ENCODE measurements at places on chromosomes 11 and 22.

DNA sequence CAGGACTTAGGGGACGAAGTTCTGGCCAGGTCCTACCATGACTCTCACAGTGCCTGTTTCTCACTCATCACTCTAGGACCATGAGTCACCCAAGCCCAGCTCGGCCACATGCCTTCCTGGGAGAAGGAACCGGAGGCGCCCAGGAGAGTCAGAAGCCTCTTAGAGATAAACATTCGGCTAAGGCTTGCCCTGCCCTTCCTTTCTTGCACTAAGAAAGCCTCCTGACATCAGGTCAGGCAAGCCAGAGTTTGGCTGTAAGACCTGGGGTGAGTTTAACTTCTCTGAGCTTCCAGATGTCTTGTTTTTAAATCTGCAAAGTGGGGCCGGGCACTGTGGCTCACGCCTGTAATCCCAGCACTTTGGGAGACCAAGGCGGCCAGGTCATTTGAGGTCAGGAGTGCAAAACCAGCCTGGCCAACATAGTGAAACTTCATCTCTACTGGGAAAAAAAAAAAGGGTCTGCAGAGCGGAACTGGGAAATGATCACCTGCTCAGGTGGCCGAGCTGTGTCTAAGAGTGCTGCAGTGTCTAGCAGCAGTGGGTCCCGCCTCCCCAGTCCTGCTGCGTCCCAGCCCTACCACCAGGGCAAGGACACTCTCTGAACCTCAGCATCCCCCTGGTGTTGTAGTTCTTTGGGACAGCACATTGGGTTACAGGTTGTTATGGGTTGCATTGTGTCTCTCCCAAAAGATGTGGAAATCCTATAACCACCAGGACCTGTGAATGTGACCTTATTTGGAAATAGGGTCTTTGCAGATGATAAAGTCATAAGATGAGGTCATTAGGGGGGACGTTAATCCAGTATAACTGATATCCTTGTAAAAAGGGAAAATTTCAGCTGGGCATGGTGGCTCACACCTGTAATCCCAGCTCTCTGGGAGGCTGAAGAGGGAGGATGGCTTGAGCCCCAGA lies 1.8 kb upstream of the CARS1 start:
- H3K27ac ChIP-seq, result peak overlapping the region; percentile 37
- no peak for DNase-seq
- no peaks in the 10 kb centered on the region for H3K36me3 ChIP-seq
- no peaks in the 10 kb centered on the region for H3K27me3 ChIP-seq
- H3K4me3 ChIP-seq, result no peak overlapping the region

DNA sequence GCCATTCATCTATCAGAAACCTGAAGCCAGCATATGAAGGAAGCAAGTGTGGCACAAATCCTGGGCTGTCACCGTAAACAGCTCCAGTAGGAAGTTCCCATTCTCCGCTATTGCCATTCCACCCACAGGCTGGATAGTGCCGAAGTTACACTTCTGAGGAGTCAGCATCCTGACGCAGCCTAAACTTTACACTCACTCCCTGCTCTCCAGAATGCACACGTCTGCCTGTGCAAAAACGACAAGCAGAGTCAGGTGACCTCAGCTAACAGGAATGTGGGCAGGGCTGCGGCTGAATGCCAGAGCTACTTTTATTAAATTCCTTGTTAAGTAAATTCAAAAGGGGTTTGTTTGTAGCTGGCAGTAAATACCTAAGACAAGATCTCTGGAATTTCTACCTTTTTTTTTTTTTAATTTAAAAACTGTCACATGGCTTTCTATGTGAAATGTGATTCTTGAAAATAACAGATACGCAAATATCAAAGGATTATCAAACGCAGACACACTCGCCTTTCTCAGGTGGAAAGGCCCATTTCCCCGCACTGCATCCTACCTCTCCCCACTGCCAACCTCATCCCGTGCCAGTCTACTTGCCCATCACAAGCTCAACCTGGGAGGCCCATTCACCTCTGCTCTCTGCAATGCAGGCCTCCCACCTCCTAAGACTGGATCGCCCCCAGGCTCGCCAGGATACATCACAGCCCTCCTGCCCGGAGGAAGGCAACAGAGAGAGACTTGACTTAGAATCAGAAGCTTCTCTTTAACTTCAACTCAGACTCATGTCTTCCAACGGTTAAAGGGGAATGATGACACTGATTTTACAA lies 33.5 kb downstream of the NFRKB start:
- peak overlapping the region; percentile 27 for H3K27ac ChIP-seq
- H3K36me3 ChIP-seq, result peaks cover 33% of the 10 kb centered on the region
- no peaks in the 10 kb centered on the region for H3K27me3 ChIP-seq

- no peaks in the 10 kb centered on the region for H3K27me3 ChIP-seq
- H3K4me1 ChIP-seq, result no peaks in the 10 kb centered on the region
- H3K36me3 ChIP-seq, result no peaks in the 10 kb centered on the region
- H3K4me3 ChIP-seq, result no peak overlapping the region
- no peak overlapping the region for H3K27ac ChIP-seq
Measured at GRCh38 chr22:47620391-47620790, 857.9 kb downstream of the TBC1D22A start.

DNA sequence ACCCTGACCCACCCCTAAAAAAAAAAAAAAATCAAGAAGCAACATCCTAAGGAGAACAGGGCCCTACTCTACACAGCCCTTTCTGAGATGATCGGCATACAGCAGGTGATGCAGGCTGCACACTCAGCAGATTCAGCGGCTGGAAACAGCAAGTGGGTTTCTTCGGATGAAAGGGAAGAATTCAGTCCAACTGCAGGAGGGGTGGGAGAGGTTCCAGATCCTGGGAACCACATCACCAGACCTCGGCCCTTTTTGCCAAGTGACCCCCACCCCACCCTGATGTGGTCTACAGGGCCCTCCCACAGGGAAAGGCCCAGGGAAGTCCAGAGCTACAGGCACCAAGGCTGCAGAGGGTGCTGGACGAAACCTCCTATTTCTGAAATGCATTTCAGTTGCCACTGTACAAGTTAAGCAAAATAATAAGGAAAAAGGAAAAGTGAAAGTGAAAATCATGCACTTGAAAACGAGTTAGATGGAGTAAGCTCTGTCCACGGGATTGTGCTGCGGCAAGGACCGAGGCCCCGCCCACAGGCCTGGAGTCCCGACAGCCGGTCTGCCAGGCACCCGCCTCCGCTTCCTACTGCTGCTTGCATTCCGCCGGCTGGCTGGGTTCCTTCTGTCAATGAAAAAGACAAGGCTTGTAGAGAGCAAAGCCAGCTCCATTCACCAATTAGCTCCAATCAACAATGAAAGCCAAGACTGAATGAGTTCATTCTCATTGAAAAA lies 16.0 kb upstream of the PHLDA2 start:
- H3K4me3 ChIP-seq, result peak overlapping the region; percentile 66
- peak overlapping the region; percentile 25 for H3K27ac ChIP-seq
- no peaks in the 10 kb centered on the region for H3K27me3 ChIP-seq
- peak; percentile 61 for DNase-seq

DNA sequence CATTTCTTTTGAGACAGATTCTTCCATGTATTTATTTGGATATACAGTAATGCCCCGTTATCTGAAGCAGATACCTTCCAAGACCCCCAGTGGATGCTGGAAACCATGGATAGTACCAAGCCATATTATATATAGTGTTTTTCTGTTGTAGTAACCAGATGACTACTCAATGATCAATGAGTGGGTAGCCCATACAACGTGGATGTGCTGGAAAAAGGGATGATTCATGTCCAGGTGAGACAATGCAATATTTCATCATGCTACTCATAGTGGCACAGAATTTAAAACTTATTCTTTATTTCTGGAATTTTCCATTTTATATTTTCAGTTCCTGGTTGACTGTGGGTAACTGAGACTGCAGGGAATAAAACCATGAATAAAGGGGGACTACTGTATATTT lies 427.5 kb downstream of the METTL15 start:
- no peak overlapping the region for H3K27ac ChIP-seq
- H3K4me1 ChIP-seq, result no peaks in the 10 kb centered on the region
- H3K4me3 ChIP-seq, result no peak overlapping the region
- H3K27me3 ChIP-seq, result no peaks in the 10 kb centered on the region

- H3K36me3 ChIP-seq, result peaks cover 37% of the 10 kb centered on the region
- H3K27me3 ChIP-seq, result no peaks in the 10 kb centered on the region
- no peak overlapping the region for H3K27ac ChIP-seq
- H3K4me3 ChIP-seq, result no peak overlapping the region
Measured at GRCh38 chr11:65849366-65849765, 8.6 kb downstream of the CFL1 start.

- no peak overlapping the region for H3K4me3 ChIP-seq
- H3K27ac ChIP-seq, result no peak overlapping the region
- no peaks in the 10 kb centered on the region for H3K36me3 ChIP-seq
- H3K4me1 ChIP-seq, result peaks cover 21% of the 10 kb centered on the region
- no peaks in the 10 kb centered on the region for H3K27me3 ChIP-seq
Measured at GRCh38 chr11:64799623-64800302, 3.3 kb downstream of the MAP4K2 start.

DNA sequence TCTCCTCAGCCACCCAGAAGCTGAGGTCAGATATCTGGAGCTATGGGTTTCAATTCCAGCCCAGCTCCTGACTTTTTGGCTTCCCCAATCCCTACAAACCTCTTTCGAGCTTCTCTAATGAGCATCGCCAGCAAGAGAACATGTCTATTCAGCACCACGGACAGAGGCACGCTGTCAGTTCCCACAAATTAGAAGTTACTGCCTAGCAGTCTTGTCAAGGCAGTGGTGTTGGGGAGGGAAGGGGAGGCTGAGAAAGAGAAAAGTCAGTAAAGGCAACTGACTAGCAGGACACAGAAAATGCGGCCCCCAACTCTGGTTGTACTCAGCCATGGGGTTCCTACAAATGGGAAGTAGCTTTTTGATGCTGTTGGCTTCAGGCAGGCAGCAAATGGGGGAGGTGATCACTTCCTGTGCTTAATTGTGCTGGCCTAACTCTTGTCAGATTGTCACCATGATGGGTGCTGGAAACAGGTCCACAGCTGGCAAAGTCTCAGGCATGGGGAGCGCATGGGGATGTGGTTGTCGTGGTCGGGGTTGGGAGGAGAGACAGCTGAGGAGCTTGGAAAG lies 205.9 kb downstream of the ST3GAL4 start:
- no peak overlapping the region for H3K27ac ChIP-seq
- no peak for DNase-seq
- no peaks in the 10 kb centered on the region for H3K27me3 ChIP-seq
- no peaks in the 10 kb centered on the region for H3K36me3 ChIP-seq

- no peaks in the 10 kb centered on the region for H3K27me3 ChIP-seq
- H3K36me3 ChIP-seq, result no peaks in the 10 kb centered on the region
- DNase-seq, result no peak
- no peak overlapping the region for H3K27ac ChIP-seq
Measured at GRCh38 chr11:48049036-48049435, 68.7 kb downstream of the PTPRJ start.

- H3K4me3 ChIP-seq, result no peak overlapping the region
- H3K27me3 ChIP-seq, result no peaks in the 10 kb centered on the region
- H3K36me3 ChIP-seq, result no peaks in the 10 kb centered on the region
- no peak for DNase-seq
- H3K27ac ChIP-seq, result no peak overlapping the region
Measured at GRCh38 chr11:128737704-128738103, 43.8 kb downstream of the FLI1 start.

DNA sequence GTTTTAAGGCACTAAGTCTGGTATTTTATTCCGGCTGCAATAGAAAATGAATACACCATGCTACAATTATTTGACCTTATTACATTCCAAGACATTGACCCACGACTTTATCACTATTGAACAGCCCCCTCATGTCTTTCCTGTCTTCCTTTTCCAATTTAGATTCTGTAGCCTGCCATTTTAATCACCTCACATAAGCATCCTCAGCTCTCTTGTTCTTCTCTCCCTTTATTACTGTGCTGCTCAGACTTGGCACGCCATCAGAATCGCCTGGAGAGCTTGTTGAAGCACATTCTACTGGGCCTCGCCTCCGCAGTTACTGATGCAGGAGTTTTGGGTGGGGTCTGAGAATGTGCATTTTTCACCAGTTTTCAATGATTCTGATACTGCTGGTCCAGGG lies 38.7 kb upstream of the SWAP70 start:
- H3K27ac ChIP-seq, result no peak overlapping the region
- peaks cover 8% of the 10 kb centered on the region for H3K4me1 ChIP-seq
- H3K27me3 ChIP-seq, result no peaks in the 10 kb centered on the region
- H3K36me3 ChIP-seq, result no peaks in the 10 kb centered on the region

DNA sequence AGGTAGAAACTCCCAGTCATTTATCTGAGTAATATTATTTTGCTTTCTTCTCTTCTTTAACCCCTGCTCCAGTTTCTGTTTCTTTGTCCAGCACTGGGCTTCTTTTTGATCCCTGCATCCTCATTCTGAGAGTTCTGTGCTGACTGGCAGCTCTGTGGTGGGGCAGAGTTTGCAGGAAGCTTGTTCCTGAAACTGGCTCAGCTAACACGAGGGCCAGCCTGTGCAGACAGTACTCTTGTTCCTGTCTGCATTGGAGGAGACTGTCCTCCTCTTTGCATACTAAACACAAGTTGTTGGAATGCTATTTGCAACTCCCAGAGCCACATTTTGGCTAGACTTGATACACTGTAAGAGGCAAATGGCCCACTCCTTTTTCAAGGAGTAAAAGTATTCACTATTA lies 93.1 kb upstream of the HORMAD2 start:
- no peak overlapping the region for H3K27ac ChIP-seq
- no peak overlapping the region for H3K4me3 ChIP-seq
- peaks cover 10% of the 10 kb centered on the region for H3K36me3 ChIP-seq
- no peaks in the 10 kb centered on the region for H3K4me1 ChIP-seq
- no peak for DNase-seq

GRCh38 chr22:10961043-10961860 lies 4566.7 kb upstream of the OR11H1 start:
- no peak overlapping the region for H3K4me3 ChIP-seq
- H3K27ac ChIP-seq, result no peak overlapping the region
- H3K4me1 ChIP-seq, result no peaks in the 10 kb centered on the region

DNA sequence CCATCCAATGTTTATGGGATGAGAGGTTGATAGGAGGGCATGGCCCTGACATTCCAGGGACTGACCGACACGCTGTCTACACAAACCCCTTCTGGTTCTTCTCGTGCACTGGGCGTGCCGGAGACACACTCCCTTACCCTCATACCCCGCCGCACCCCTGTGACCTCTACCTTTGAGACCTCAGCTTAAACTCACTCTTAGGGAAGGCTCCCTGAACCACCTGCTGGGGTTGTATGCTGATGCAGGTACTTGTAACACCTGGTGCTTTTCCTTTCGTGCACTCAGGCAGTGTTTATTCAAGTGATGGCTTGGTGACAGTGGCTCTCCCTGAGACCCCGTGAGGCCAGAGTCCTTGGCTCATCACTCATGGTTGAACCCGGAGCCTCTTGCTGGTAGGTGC lies 12.0 kb downstream of the PPARA start:
- no peaks in the 10 kb centered on the region for H3K4me1 ChIP-seq
- peaks cover 6% of the 10 kb centered on the region for H3K36me3 ChIP-seq
- no peak overlapping the region for H3K4me3 ChIP-seq
- DNase-seq, result no peak
- no peaks in the 10 kb centered on the region for H3K27me3 ChIP-seq

DNA sequence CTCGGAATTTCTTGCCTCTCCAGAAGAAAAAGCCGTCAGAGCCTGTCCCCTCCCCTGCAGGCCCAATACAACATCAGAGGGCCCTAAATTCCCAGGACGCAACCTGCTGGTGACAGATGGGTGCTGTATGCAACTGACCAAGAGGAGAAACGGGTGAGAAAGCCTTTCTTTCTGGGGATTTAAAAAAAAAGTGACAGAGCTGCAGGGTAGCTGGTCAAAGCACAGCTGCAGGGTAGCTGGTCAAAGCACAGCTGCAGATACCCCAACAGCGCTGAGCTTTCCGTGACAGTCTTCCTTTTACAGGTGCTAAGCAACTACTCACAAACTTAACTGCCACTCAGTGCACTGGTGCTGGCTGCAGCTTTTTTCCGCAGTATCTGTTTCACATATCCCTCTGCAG lies 17.8 kb downstream of the AP1B1 start:
- DNase-seq, result no peak
- no peaks in the 10 kb centered on the region for H3K4me1 ChIP-seq
- H3K27ac ChIP-seq, result no peak overlapping the region
- H3K4me3 ChIP-seq, result no peak overlapping the region
- H3K27me3 ChIP-seq, result no peaks in the 10 kb centered on the region

Data from thoracic aorta (tissue), 2 donors.